ENCODE measurements at places on chromosomes 2 and 18.

GRCh38 chr18:56709463-56709862 is 58.3 kb downstream of the WDR7 start:
- DNase-seq = peak; percentile 64

DNA sequence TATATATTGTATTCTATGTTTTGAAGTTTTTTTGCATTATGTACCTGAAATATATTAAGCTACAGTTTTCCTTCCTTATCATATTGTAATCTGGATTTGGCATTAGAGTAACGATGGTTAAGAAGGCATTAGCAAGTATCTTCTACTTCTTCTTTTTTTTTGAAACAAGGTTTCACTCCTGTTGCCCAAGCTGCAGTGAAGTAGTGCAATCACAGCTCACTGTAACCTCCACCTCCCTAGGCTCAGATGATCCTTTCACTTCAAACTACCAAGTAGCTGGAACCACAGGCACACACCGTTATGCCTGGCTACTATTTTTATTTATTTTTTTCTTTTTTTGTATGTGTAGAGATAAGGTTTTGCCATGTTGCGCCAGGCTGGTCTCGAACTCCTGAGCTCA is 201.1 kb downstream of the ZNF804A start:
- DNase-seq = no peak

DNA sequence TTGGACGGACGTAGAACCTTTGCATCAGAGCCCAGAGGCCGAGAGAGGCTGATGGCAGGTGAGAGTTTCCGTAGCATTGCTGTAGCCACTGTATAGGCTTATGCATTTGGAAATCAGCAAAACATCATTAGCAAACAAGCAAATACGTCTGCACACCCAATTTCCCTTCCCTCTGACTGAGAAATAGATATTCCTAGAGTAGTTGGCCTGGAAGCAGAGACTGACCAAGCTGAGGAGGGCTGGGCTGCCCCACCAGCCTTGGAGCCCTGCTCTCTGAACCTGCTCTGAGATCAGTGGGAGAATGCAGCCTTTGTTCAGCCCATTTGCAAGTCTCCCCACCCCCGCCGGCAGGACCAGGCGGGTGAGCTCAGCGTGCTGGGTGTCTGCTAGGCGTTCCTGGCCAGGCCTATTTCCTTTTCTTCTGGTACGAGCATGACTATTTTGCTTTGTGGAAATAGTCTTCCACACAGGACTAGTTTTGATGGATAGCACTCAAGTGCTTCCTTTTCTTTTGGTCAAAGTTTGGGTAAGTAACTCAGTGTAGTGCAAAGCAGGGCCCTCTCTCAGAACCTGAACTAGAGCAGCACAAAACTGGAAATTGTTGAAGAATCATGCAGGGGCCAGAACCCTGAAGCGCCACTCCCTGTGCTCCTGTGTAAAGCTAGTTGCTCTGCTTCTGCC is 21.9 kb upstream of the RNF149 start:
- no peak for DNase-seq

GRCh38 chr2:158676696-158677095 is 118.4 kb upstream of the DAPL1 start:
- no peak for DNase-seq

DNA sequence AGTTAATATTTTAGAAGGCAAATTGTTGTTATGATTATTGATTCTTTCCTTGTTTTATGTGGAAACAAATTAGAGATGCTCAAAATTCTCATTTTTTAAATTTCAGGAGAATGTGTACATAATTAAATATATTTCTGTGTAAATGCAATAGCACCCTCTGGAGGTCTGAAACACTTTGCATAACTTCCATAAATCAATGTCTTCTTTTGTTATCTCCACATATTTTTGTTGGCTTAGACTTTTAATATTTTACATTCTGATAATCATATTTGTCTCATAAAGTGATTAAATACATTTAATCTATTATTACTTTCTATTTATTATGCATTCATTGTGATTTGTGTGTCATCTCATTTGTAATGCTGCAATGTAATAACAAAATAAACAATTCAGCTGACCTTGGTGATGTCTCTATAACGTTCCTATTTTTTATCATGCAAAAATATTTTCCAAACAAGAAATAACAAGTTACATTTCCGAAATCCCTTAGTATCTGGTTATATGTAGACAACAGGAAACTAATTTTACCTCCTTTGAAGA is 201.8 kb upstream of the GALNT5 start:
- DNase-seq = no peak

All from GM04503 (cell line).